ENCODE measurements at places on chromosomes 6 and 20. TPM values are rescaled to one million over a fixed set of nuclear protein-coding genes. Genes with fewer than 3 reads are reported as not detected.

Gene HLA-DMB
- 2.5 TPM for total RNA-seq

Gene LIME1
- total RNA-seq, result 0.72 TPM

Gene SAMD3
- total RNA-seq, result 0.96 TPM

Gene SENP6
- total RNA-seq, result 66.2 TPM

Gene KIF6
- 2.6 TPM for total RNA-seq

Gene C6orf163
- total RNA-seq, result 0.29 TPM

Gene VGLL2
- not detected for total RNA-seq

Gene HLA-DPB1
- 29.6 TPM for total RNA-seq

Gene EFCAB8
- 0.10 TPM for total RNA-seq

Gene GTSF1L
- total RNA-seq, result not detected

Gene ERVFRD-1
- total RNA-seq, result not detected

Gene ABHD16B
- total RNA-seq, result not detected

Gene CGAS
- 20.5 TPM for total RNA-seq

Gene ROS1
- total RNA-seq, result 0.49 TPM

Gene TFAP2C
- total RNA-seq, result 104 TPM

Gene ADTRP
- total RNA-seq, result 0.48 TPM

Gene RHAG
- total RNA-seq, result not detected

Gene PAK5
- total RNA-seq, result not detected

Gene CLPSL2
- total RNA-seq, result not detected

Gene HLA-G
- total RNA-seq, result not detected

Gene TBC1D22B
- 5.9 TPM for total RNA-seq

Gene LIN28B
- total RNA-seq, result 0.29 TPM

Gene MCHR2
- total RNA-seq, result not detected

Gene ANKRD66
- not detected for total RNA-seq

All from RPMI7951 (cell line).